ENCODE measurements at places on chromosomes 7 and 10.

DNA sequence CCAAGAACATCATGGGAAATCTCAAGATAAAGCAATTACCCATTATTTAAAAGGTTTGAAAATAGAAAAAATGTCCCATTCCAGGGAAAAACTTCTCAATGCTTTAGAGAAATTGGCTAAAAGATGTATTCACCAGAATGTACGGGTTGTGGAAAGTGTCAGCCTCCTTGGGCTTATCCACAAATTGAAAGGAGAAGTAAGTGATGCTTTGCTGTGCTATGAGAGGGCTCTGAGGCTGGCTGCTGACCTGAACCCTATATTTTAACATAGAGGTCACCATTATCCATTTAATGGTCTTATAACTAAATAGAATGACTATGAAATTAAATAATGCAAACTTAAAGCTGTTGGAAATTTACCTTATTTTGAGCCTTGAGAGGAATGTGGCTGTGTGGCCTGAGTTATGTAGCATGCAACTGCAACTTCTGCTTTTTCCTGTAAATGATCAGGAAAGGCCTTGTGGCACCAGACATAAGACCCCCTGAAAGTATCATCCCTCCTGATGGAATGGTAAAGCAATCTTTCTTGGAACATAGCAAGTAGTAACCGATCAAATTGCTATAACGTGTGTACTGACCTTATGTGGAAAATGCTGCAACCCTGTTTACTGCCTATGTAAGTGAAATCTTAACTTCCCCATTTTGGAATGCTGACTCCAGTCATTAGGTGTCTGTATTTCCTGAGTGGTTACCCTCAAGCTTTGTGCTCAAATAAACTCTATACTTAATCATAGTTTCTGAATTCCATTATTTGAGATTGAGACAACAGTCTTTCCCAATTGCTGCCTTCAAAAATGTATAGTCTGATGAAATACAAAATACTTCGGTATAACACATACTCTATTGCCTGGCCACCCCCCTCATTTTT lies 6.9 kb downstream of the IFIT1B start:
- DNase-seq = no peak

DNA sequence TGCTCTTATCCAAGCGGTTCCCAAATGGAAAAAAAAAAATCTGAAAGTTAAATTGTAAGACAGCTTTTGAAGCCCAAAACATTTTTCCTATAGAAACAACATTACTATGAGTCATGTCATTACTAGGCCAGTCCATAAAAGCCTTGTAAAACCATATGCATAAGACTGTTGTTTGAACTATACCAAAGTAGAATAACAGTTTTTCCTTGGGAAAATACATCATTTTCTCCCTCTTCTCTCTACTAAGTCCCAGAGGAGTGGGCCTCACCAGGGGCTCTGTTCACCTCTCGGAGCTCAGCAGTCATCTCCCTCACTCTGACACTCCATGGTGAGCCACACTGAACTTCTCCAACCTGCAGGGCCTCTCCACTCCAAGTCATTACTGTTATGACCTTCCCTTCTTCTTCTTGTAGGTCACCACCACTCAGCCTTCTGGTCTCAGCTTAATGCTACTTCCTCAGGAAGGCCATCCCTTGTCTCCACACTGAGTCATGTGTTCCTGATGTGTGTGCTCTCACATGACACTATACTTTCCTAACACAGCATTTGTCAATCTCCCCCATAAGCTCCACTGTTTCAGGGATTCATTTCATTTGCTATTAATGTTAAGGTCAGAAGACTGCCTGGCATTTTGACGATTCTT lies 32.5 kb downstream of the ZNF438 start:
- no peak for DNase-seq

GRCh38 chr10:3906511-3907111 lies 121.6 kb upstream of the KLF6 start:
- DNase-seq = no peak

DNA sequence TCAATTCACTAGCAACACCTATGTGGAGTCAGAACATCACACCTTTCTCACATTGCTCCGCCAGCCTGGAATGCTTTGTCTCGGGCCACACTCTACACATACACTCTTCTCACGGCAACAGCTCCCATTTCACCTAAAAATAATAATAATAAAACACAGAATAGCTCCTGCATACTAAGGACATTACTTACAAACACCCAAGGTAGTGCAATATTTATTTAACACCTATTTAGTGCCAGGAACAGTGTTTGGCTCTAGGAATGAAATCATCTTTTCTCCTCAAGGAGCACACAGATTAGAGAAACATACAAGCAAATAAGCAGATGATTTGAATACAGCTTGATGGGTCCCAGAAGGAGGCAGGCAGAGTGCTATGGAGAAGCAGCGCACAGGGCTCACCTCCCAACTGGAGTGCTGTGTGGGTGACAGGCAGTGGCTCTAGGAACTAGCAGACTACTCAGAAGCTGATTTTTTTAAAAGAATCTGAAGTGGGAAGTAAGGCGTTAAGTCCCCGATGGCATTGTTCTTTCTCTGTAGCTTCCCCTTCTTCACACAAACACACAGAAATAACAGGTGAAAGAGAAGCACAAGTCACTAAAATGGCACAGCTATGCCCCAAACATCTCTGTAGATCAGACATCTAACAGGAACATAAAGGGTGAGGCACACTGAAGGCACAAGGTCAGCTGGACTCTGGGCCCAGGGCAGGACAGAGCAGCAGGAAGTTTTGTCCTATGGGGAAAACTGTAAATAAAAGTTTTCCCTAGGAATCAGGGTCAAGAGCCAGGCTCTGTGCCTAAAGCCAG lies 16.7 kb downstream of the USP6NL start:
- no peak for DNase-seq

DNA sequence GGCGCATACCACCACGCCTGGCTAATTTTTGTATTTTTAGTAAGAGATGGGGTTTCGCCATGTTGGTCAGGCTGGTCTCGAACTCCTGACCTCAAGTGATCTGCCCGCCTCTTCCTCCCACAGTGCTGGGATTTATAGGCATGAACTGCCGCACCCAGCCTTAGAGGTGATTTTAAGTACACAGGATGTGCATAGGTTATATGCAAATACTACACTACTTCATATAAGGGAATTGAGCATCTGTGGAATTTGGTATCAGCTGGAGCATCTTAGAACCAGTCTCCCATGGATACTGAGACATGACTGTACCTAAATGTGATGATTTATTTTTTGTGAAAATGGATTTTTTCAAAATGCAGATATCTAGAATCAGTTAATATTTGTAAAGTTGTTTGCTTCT lies 21.1 kb downstream of the WAC start:
- no peak for DNase-seq

DNA sequence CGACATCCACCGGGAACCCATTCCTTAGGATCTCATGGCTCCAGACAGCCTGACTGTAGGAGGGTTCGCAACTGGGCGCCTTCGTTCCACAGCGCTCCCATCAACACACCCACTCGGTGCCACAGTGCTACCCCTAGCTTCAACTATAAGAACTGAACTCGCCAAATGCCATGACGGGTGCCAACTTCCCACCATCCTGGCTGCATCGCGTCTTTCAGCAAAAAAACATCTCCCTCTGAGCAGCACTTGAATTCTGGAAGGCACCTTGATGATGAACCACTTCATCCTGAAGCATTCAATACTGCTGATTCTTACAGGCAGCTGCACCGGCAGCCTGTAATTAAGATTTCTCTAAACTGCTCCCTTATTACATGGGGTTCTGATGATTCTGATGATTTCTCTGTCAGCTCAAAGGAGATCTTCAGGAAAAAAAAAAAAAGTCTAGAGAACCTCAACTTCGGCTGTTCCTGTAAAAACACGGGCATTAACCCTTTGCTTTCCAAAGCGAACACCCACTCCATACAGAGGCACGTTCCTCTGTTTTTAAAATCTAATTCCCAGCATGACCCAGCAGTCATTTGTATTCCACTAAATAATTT lies 1.3 kb downstream of the CYTH3 start:
- DNase-seq = no peak

DNA sequence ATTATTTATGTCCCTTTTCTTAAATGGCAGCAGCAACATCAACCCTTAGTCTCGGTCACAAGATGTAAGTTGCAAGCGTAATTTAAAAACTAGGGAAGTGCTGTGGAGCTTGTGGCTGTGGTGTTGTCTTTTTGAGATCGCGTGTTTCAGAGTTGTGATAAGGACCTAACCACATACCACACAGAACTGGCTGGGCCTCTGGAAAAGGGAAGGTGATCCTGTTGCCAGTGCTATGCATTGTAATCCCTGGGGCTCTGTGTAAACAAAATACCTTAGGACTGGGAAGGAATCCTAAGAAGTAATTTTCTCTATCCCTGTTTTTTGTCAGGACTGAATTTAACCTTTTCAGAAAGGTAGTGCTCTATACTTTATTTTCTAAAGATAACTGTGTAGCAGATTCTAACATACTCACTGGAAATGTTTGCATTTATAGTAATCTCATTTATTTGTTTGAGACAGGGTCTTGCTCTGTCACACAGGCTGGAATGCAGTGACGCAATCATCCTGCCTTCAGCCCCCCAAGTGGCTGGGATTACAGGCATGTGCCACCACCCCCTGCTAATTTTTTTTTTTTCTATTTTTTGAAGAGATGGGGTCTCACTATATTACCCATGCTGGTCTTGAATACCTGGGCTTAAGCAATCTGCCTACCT lies 60.4 kb downstream of the INPP5F start:
- no peak for DNase-seq

DNA sequence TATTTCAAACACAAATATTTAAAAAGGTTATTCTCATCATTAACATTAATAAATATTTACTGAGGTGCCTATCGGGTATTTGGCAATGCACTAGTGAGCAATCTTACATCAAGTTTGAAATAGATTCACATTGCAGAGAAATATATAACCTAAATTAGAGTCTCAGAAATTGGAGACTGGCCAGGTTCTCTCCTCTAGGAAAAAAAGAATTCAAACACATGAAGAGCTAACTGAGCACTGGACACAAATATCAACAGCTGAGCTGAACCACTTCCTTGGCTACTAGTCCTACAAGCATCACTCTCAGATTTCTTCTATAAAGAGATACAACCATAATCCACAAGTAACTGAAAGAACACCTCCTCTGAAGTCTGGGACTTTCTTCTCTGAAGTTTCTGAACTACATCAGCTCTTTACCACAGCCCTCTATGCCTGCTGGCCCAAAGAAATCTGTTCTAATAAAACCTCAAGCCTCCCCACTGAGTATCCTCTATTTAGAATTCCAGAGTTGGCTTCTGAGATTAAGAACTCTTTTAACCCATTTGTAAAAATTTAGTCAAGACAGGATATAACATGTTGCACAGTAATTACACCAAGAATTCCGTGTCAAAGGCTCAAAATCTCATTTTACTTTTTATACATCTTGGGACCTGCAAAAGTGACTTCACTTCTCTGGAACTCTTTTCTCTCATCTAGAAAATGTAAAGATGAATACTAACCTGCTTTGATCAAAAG lies 45.2 kb downstream of the MTERF1 start:
- DNase-seq = no peak

- no peak for DNase-seq
Measured at GRCh38 chr7:4747746-4748145, 27.7 kb upstream of the AP5Z1 start.

GRCh38 chr7:158774952-158775351 lies 54.4 kb downstream of the ESYT2 start:
- DNase-seq = no peak

DNA sequence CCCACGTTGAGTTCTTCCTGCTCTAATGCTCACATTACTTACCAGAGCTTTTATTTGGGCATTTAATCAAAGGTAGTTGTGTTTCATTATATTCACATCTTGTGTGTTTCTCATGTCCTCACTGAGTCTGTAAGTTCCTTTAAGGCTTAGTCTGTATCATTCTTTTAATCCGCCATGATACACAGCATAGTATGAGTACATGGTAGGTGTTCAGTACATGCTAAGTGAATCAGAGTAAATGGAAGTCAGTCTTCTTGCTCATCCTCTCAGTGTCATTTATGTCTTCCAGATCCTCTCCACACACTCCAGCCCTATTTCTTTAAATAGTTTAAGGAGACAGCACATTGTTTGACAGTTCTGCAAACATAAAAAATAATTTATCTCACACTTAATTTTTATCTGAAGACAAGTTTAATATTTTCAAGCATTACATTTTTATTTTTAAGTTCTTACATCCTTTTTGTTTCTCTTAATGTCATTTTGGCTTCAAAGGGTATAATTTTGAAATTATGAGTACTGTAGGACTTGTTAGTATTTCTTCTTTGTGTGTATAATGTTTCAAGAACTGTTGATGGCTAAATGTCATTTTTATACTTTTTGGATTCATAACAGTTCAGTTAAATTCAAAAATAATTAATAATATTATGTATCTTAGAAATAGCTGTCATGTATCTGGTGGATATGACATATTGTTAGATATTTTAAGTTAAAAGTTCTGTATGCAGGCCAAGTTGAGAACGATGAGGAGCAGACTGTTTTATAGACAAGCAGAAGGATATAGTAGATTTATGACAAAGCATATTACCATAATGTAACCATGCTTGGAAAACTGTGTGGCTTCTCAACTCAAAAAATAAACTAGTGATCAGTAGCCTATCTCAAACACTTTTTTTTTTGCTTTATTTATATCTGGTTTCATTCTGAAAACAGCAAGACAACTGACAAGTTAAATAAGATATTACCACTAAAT lies 342.7 kb downstream of the LRMDA start:
- no peak for DNase-seq

GRCh38 chr10:131216681-131217230 lies 94.8 kb downstream of the TCERG1L start:
- DNase-seq = no peak
